KG1 (cell line): ENCODE measurements at places on chromosomes 12 and 14.

DNA sequence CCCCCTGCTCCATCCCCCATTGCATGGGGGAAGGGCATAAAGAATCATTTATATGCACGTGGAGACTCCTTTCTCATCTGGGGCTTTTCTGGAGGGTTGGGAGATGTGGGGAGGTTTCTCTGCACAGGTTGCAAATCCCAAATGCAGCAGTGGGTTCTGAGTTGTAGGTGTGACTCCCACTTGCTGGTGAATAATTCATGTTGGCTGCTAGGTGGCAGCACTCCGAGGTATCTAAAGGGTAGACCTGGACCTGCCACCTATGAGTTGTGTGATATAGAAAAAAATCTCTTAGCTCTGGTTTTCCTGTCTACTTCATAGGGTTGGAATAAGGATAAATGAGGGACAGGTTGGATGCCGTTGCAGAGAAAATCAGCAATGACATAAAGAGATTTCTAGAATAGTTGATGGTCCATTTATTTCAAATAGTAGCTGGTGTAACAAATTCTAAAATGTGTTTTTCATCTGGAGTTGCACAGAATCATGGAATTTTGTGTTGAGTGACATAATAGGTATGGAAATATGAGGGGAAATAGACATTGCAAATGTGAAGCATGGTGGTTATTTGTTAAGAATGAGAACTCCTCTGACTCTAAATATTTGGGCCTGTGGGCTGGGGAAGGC is 4.6 kb downstream of the MARCHF9 start:
- no peak for DNase-seq

DNA sequence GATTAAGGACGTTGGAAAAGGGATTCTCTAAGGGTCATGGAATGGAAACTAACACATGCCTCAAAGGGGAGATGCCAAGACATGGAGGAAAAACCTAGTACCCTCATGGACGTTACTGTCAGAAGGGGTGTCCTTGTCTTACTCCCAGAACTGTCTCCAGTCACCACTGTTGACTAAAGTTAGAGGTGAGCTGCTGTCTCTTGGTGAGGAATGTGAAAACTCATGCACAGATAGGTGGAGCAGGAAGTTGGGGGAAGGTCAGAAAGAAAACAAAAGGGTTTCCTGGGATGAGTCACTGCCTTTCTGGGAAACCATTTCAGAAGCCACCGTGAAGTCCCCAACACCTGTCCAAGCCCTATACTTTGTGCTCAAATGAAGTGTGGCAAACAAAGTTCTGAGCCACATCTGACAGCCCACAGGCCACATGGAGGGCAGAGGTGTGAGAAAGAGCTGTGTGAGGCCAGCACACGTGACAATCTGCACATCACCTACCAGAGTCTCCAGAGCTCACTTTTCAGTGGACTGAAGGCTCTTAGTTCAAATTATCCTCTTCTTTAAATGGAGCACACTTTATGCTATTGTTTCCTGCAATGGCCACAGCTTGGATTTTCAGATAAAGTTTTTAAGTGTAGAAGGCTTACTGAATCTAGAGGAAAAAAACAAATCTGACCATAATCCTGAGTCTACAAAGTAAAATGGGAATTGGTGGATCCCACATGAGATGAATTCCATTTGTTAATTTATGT is 92.9 kb upstream of the EGLN3 start:
- DNase-seq: no peak

GRCh38 chr14:71163842-71164629 is 256.8 kb downstream of the PCNX1 start:
- no peak for DNase-seq

GRCh38 chr12:109033239-109034196 is 12.7 kb upstream of the SVOP start:
- no peak for DNase-seq

DNA sequence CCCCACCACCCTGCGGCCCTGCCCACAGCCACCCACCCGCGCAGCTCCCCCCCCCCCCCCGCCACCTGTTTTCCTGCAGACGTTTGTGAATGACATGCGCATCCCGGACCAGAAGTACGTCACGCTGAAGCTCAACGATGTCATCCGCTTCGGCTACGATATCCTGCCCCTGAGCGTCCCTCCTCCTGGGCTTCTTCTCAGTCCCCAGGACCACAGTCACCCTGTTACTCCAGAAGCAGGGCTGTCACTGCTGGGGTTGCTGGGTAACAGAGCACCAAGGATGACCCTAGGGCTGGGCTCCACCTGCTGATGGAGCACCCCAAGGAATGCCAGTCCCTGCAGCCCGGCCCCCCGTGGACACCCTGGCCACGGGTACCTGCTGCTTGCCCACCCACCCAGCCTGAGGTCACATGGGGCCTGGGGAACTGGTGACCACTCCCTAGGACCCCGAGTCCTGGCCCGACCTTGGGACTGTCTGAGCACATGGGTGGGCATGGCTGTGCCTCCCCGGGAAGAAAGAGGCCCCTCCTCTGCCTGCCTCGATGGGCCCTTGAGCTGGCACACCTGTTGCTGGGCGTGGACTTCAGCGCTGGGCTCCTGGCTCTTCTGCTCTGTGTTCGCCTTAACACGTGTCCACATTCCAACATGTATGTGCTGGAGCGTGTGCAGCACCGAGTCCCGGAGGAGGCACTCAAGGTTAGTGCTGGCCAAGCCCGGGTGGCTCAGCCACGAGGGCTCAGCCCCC is 12.9 kb downstream of the CEP170B start:
- DNase-seq: no peak

DNA sequence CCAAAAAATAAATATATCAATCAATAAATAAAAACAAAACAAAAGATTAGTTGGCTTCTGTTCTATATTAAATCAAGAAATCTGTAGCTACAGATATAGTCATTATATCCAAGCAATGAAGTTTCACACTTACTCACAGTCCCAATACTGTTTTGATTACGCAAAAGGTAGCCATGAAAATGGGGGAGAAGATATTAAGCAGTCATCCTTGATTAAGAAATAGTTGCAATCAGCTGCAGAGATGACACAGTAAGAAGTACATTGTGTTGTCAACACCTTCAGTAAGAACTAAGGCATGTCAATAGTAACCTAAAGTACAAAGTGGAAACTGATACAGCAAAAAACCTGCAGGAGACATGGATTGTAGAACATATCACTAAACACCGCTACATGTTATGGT is 11.0 kb upstream of the RHOJ start:
- no peak for DNase-seq
